Thyroid gland (tissue), 4 donors: ENCODE measurements at places on chromosomes 6 and 20. TPM values are rescaled to one million over a fixed set of nuclear protein-coding genes. Genes with fewer than 3 reads are reported as not detected.

Gene SLC12A5
- total RNA-seq = not detected

Gene DACT2
- total RNA-seq = not detected

Gene ADGB
- not detected for total RNA-seq

Gene PDCD2
- total RNA-seq = 53.6 TPM

- DNase-seq = peak; percentile 54
Observed at GRCh38 chr20:709423-709822, 33.8 kb upstream of the SCRT2 start.

DNA sequence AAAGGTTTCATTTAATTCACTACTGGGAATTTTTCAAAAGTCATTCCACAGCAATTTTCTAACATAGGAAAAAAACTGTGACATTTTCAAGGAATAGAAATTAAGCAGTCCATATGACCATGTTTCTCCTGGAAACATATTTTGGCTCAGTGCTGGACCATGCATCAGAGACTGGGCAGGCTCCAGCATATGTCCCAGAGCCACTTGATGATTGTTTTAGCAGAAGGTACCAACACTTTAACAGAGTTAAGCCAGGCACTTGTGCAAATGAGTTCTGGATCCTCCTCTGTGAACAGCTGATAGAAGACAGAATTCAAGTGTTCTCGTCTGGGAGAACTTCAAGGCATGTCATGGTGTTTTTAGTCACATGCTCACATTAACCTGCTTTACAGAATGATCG lies 516.3 kb downstream of the COL12A1 start:
- DNase-seq = no peak

DNA sequence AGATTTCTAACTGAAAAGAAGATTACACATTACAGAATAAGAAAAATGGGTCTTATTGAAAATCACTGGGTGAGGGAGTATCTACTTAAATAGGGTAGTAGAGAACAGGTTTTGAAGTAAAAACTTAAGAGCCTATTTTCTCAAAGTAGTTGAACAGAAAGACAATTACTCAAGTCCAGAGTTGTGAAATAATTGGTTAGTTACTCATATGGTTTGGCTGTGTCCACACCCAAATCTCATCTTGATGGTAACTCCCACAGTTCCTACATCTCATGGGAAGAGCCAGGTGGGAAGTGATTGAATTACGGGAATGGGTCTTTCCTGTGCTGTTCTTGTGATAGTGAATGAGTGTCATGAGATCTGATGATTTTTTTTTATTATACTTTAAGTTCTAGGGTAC lies 1035.3 kb upstream of the GJE1 start:
- no peak for DNase-seq
